ENCODE measurements at places on chromosomes 16 and 17.

GRCh38 chr16:82651921-82652601 is 25.3 kb downstream of the CDH13 start:
- DNase-seq, result no peak

DNA sequence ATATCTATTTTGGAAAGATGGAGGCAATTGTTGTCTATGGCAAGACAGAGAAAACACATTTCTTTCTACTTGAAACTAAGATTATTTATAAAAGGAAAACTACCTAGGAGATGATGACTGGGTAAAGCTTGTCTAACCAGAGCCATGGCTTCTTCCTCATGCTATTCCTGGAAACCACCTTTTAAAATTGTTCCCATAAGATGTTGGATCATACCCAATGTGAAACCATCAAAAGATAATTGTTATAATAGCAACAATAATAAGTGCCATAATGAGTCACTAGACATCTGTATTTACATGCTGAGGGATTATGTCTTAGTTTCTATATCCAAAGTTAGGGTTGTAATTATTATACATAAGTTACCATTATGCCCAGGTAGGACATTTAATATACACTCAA is 428.4 kb downstream of the KCNJ2 start:
- DNase-seq, result no peak

- no peak for DNase-seq
Measured at GRCh38 chr16:24721830-24722238, 7.6 kb upstream of the TNRC6A start.

- peak; percentile 56 for DNase-seq
Measured at GRCh38 chr16:56777482-56777881, 47.6 kb downstream of the NUP93 start.

GRCh38 chr16:1550069-1550468 is 16.6 kb downstream of the TMEM204 start:
- DNase-seq, result no peak

DNA sequence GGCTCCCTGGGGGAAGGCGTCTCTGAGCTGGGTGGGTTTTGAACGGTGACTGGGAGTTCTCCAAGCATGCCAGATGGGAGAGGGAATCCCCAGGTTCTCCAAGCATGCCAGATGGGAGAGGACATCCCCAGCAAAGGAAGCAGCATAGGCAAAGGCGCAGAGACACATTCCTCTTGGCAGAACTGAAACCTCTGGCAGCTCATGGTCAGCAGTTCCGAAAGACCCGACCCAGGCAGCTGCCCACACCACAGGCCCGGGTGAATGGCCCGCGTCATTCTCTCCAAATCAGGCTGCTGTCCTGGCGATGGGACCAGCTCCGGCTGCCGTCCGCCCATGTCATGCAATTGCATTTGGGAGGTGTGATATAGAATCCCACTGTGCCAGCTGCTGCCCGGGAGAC is 8.0 kb downstream of the ZNF469 start:
- no peak for DNase-seq

- DNase-seq, result no peak
Measured at GRCh38 chr16:4826526-4826925, 20.6 kb downstream of the GLYR1 start.

- no peak for DNase-seq
Measured at GRCh38 chr17:48554412-48555257, 9.7 kb upstream of the HOXB2 start.

GRCh38 chr17:72693151-72693878 is 399.2 kb downstream of the SLC39A11 start:
- DNase-seq, result no peak

GRCh38 chr16:80790751-80791150 is 13.6 kb downstream of the CDYL2 start:
- no peak for DNase-seq

DNA sequence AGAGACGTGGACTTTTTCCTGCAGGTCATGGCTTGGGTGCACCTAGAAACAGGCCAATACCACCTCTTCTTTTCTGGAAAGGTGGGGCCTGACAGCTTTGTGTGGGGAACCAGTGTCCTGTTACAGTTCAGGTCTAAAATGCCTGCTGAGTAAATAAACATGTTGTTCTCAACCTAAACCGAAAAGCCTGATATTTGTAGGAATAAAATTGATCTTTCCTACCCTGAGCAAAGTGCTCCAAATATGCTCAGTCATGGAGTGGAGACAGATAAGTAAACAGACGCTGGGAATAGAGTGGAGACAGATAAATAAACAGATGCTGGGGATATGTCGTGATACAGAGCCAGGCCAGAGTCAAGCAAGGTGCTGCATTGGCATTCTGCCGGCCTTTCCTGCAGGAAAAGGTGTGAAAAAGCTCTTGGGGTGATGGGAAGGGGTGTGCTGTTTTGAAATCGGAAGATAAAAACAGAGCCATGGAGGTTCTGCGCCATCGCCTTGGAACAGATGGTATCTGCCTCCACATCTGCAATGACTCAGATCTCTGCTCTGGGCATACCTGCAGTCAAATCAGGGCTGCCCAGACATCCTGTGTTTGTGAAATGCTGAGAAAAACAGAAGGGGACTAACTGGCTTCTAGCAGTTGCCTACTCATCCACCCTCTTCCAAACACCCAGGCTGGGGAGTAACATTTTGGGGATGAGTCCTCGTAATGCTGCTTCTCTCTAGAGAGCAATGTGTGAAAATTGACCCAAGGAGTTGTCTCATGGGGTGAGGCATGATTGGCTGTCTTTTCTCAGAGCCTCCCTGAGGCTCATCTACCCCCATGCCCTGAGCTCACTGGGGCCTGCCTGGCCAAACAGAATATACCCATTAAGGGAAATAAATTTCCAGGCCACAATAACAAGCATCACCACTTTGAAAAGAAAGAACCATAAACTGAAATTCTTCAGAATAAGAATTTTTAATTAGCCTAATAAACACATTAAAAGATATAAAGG is 16.8 kb upstream of the TRPV2 start:
- DNase-seq, result no peak

GRCh38 chr16:51440131-51440889 is 289.2 kb upstream of the SALL1 start:
- DNase-seq, result peak; percentile 41

- no peak for DNase-seq
Measured at GRCh38 chr17:48500435-48501426, 30.1 kb downstream of the HOXB1 start.

- no peak for DNase-seq
Measured at GRCh38 chr16:3576211-3576610, 992 bp downstream of the NLRC3 start.
